NCI-H524 (cell line): ENCODE measurements at places on chromosomes 16 and 17.
A peak's percentile ranks its signal among the peaks of the same experiment; 100 is the strongest.

GRCh38 chr17:17348872-17349723 is 45.9 kb downstream of the NT5M start:
- no peak for DNase-seq

DNA sequence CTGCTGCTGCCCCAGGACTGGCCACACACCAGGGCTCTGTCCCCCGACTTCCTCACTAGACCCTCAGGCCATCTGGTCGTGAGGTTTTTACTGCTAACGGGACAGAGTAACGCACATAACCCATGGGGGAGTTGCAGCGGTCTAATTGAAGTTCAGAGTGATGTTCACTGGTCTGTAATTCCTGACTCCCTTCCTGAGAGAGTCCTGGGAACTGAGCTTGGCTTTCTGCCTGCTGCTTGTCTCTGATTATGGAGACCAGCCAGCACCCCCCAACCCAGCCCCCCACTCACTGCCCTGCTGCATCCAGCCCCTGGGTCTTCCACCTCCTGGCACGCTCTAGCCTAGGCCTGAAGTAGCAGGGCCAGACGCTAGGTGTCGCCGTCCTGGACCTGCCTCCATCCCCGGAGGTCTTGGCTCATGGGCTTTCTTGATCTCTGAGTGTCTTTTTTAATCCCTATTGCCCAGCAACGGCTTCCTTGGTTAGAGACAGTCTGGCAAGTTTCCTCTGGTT is 192.9 kb downstream of the CCDC182 start:
- peak; percentile 47 for DNase-seq

GRCh38 chr17:47735536-47736011 is 2.5 kb downstream of the TBX21 start:
- no peak for DNase-seq

DNA sequence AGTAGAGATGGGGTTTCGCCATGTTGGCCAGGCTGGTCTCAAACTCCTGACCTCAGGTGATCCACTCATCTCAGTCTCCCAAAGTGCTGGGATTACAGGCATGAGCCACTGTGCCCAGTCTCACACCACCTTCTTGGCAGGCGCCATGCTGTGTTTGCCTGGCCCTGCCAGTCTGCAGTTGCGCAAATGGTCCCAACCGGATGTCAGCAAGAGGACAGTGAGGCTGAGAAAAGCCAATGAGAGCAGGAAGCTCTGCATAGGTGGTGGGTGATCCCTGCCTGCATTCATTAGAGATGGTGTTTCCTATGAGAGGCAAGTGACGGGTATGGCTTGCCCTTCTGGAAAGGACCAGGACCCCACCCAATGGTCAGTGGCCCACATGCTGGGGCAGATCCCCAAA is 59.3 kb downstream of the PECAM1 start:
- DNase-seq = no peak

DNA sequence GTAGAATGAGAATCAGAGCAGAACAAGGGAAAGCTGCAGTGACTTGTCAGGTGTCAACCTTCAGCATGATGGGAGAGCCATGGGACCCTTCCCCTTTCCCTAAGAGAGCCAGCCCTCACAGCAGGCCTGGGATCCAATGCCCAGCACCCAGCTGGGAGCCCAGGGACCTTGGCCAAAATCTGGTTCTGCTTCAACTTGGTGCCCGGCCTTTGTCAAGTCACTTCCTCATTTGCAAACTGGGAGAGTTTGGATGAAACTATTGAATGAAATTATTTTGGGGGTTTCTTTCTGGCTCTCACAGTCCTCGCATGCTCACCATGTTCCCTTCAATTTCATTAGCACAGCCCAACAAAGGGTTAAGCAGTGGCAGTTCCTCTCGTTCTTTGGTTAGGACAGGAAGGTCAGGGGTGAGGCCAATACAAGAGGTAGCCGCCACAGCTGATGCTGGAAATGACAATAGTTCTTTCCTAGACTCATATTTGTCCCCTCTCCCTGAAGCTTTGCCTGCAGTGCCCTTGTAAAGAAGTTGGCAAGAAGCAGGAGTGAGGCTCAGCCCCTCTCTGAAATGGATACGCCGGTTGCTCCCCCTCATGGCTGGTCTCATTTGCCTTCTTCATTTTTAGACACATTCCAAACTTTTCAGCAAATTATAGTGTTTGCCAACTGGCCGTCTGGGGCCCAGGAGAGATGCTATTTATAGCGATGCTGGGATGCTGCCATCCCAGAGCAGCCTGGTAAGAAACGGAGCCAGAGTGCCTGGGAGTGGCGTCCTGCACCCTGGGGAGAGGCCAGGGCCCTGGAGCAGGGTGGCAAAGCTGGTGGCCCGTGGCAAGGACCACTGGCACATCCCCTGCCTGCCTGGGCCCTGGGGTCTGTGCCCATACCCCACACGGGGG is 34.5 kb upstream of the MEOX1 start:
- no peak for DNase-seq

DNA sequence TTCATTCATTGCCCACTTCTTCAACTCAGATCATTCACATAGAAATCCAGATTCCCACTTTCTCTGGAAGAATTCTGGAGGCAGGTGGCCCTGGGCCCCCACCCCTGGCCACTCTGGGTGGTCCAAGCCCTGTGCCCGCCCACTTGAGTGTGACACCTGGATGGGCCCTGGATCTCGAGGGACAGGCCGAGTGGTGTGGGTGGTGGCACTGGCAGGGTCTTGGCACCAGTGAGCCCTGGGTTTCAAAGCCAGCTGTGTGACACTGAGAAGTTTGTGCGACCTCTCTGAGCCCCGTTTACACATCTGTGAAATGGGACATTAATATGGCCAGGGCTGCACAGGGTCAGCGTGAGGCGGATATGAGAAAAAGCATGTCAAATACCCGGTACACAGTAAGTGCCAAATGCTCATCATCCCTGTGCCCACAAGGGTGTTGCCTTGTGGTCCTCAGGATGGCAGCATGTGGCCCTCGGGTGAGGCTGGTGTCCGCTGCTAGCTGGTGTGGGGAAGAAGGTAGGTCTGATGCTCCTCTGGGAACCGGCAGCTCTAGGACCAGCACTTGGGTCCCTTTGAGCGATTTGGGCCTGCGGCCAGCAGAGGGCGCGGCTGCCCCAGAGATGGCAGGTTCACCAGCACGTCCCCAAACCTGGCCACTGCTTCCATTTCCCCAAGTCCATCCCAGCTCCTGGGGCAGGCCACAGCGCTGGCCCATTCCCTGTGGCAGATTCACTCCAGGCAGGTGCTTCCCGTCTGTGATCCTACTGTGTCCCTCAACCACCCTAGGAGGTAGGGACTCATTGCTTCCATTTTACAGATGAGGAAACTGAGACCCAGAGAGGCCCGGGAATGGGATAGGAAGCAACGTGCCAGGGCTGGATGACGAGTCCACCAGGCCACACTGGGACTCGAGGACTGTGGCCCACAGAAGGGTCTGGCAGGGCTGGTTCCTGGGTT is 3.6 kb downstream of the OSGIN1 start:
- peak; percentile 64 for DNase-seq

DNA sequence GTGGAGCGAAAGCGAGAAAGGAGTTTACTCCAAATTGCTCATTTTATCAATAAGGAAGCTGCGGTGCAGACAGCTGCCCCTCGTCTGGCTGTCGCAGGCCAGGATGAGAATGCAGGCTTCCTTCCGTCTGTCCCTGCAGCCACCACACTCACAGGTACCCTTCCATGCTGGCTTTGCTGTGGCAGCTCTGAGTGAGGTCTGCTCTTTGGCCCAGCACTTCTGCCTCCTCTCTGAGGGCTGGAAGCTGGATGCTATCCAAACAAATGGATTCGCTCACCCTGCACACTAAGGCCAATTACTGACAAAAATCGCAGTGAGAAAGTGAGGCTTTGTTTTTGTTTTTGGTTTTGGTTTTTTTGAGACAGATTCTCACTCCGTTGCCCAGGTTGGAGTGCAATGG is 7.0 kb downstream of the ARMC7 start:
- no peak for DNase-seq

DNA sequence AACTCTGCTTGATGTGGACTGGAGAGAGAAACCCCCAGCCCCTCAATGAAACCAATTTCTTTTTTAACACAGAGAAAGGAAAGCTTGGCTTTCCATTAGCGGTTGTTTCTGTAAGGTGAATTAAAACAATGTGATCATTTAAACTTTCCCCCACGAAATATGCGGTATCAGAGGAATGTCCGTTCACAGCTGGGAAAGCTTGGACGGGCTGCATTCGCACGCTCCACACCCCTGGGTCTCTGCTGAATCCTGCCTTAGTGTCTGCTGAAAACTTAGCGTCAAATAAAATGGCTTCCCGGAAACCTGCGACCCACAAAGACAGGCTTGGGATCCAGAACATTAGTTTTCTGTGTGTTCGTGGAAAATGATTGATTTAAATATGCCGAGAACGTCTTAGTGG is 71.7 kb downstream of the C16orf95 start:
- DNase-seq = no peak

GRCh38 chr16:12874186-12874585 is 27.2 kb upstream of the SHISA9 start:
- DNase-seq = no peak

DNA sequence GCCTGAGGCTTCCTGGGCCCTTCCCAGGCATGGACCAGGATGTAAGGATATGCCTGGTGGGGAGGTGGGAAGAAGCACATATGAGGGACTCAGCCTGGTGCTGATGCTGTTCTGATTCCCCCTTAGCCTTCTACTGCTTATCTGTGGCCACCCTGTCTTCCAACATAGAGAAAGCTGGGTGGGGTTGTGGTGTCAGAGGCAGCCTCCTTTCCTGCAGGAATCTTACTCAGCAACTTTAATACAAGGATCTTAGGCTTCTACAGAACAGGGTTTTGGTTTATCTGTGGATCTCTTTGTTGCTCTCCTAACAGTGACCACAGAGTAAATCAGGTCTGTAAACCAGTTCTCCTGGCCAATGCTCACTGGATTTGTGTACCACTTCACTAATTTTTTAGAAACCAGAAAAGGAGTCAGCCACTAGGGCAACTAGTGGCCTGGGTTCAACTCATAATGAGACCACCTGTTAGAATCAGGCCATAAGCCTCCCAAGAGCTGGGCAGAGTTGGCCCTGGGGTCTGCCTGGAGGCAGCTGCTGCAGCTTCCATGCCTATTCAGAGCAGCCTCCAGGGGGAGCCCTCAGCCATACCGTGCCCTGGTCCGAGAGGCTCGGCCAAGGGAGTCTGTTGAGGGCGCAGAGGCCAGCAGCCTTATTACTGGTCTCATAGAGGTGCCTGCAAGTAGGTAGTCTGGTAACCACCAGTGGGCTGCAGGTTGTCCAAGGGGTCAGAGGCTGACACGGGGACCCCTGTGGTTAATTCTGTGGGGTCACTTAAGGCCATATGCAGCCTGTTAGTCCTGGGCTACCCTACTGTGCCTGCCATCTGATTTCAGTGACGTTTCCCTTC is 7.1 kb downstream of the HAS3 start:
- peak; percentile 8 for DNase-seq

- peak; percentile 66 for DNase-seq
Measured at GRCh38 chr17:75404731-75405364, 630 bp downstream of the GRB2 start.

DNA sequence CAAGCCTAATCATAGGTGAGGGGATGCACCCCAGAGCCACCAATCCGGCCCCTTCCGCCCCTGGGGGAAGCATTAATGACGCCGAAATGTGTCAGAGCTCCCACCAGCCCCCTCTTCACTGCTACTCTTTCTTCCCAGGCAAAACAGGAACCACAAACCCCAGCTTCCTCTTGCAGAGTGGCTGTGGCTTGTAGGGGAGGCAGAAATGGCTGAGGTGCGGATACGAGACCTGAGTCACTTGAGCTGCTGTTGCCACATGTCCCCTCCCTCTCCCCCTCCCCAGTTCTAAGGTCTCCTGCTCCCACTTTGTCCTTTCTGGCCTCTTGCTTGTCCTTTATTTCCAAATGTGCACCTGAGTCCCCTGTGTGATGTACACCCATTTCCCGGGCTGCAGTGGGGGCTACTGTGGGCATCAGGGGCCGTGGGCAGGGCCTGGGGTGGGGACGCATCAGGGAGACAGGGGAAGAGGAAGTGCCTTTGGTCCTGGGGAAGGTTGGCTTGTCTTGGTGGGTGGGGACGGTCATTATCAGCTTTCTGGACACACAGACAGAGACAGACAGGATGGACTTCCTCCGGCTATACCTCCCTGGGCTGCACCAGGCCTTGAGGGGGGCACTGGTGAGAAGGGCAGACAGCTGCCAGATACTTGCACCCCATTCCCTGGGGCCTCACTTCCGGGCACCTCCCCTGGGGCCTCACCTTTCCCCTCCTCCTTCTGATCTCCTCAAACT is at the start of gene APOBR:
Gene APOBR (plus strand): TSS at position 523 of the 731 bp plus-strand sequence. CDS start 39 bp downstream, at position 562.
- no peak for DNase-seq

GRCh38 chr16:26491101-26491670 is 575.5 kb upstream of the C16orf82 start:
- DNase-seq = no peak

- no peak for DNase-seq
Measured at GRCh38 chr17:11330006-11330405, 89.0 kb downstream of the SHISA6 start.

DNA sequence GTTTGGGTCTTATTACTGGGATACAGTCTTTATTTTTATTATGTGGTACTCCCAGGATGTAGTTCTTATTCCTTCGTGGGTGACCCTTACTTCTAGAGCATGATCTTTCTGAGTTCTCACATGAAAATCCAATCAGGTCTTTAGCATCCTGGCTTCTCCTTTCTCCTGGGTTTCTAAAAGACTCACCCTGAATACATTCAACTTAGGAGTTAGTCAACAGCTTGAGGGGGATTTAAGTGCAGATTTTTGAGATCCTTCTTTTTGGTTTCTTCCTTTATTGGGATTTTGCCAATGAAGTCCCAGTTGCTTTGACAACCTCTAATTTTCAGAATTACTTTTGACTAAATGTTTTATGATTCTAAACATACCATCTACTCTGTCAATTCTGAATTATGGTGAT is 68.2 kb downstream of the SIAH1 start:
- DNase-seq = no peak

GRCh38 chr16:20844588-20844987 is 38.3 kb downstream of the REXO5 start:
- no peak for DNase-seq

DNA sequence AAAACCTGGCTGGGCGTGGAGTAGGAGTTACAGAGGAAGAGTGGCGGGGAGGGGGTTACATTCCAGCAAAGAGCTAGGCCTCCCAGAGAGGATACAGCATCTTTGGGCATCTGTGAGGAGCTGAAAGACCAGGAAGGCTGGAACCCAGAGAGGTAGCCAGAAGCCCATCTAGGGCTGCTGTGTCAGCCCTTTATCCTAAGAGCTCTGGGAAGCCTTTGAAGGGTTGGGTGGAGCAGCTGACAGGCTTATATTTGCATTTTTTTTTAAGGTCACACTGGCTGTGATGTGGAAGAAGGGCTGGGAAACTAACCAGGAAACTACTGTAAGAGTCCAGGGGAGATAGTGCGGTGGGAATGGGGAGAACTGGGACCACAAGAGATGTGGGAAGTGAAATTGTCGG is 6.8 kb upstream of the CNOT1 start:
- DNase-seq = no peak

- DNase-seq = peak; percentile 76
Measured at GRCh38 chr17:73028299-73028755, 64.2 kb downstream of the SLC39A11 start.
